Fibroblast of skin of abdomen (primary cell): ENCODE measurements at places on chromosomes 7 and 10.
A peak's percentile ranks its signal among the peaks of the same experiment; 100 is the strongest.

DNA sequence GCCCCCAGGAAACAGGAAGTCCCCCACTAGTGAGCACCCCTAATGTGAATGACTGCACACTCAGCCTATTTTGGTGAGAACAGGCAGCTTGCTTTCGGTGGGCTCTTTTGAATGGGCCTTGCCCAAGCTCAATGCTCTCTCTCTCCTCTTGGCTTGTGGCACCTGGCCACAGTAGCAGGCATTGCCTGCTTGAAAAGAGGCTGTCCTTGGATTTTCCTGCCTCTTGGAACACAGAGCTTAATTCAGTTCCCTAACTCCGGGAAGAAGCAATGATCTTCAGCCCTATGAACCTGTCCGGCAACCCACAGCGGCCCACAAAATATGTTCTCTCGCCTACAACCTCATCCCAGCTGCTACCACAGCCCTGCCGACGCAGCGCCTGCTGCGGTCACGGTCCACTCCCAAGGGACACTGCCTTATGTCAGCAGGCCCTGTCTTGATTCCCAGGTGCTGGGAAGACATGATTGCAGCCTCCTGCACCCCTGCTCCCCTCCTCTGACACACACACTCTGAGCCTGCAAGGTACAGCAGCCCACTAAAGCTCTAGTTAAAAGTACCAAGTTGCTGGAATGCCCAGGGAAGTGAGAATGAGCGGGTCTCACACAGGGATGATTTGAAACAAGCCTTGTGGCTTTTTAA is 715.5 kb upstream of the GALNT17 start:
- DNase-seq: no peak

GRCh38 chr7:107441581-107442422 is 28.1 kb upstream of the GPR22 start:
- DNase-seq: peak; percentile 66

- DNase-seq: no peak
These were observed 49.1 kb upstream of the STEAP1B start for GRCh38 chr7:22549051-22549450.

DNA sequence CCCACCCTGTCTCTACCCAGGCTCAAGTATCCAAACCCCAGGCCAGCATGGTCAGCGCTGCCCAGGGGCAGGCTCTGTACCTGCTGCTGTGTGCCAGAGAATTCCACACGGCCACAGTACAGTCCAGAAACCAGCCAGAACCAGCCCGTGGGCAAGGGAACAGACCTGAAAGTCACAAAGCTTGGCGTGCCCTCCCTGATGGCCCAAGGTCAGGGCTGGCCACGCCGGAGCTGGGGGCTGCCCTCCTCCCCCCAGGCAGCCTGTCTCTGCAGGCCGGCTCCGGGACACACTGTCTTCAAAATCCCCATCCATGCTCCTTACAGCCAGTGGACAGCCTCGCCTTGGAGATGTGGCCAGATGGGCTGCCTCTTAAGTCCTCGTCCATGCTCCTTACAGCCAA is 78.4 kb downstream of the CTBP2 start:
- DNase-seq: no peak

DNA sequence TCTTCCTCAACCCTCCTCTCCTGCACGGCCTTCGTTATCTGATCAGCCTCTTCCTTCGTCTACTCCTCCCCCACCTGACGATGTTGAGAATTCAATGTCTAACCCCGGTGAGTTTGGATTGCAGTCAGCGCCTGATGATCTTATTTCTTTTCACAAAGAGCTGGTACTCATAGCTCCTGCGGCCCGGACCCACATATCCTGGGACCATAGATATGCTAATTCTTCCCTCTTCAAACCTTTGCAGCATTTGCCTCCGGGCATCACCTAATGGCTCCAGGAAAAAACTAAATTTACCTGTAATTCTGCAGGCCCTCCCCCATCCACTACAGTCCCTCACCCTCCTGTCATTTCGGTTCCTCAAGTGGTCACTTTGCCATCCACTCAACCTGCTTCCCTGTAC is 12.4 kb upstream of the DDC start:
- no peak for DNase-seq

DNA sequence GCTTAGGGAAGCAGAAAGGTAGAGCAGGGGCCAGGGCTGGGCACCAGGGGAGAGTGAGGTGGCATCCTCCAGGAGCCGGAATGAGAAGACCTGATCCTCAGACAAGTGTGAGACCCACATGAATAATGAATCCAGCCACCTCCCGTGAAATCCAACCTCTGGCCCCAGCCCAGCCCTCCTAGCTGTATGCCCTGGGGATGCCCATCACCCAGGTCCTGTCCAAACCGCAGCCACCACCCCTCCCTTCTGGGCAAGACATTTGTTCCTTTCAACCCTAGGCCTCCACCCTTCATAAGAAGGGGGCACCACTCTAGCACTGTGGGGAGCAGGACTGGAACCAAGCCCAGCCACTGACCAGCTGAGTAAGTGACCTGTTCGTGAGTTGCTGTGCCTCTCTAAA is 9.7 kb downstream of the PDZD7 start:
- no peak for DNase-seq

DNA sequence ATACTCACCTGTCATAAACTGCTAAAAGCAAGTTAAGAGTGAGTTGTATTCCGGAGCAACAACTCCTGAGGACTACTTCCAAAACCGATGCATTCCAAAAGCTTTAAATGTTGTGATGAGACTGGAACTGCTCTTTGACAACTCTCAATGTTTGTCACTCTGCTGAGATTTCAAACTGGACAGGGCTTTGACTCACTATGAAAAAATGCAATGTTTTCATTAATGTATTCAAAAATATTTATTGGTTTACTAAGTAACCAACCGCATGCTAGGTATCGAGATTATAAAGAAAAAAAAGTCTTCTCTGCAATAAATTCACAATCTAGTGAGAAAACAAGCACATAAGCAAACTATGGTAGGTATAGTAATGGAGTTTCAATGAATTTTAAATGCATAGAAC is 107.9 kb upstream of the GNAI1 start:
- DNase-seq: no peak

GRCh38 chr7:123975084-123975483 is 50.0 kb downstream of the SPAM1 start:
- no peak for DNase-seq

- DNase-seq: no peak
These were observed 37.8 kb downstream of the STEAP4 start for GRCh38 chr7:88268858-88269257.

- no peak for DNase-seq
These were observed 35.8 kb downstream of the GNAI1 start for GRCh38 chr7:80170445-80170844.

DNA sequence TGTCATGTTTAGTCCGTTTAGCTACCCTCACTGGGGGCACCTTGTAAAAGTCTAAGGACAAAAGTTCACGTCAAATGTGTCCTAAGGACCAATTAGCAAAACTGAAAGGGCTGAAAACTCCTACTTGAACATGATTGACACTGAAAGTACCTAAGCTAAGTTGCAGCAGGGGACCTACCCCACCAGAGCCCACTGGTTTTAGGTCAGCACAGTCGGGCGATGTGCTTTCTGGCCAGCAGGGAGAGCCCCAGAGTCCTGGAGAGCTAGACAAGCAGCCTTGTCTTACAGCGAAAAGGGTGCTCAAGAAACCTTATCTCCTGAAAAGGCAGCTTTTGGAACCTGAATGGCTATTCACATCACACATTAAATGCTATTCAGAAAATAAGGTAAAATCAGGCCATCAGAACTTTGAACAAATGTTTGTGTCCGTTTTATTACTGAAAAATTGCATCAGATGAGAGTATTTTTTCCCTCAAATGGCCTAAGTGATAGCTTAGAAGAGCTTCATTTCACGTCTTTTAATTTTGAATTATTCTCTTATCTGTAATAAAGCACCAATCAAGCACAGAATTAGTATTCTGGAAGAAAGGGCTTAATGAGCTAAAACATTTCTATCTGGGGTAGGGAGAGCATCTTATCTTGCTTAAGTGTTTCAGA is 52.2 kb upstream of the MKI67 start:
- no peak for DNase-seq

GRCh38 chr7:142954680-142955268 is 7.4 kb downstream of the KEL start:
- DNase-seq: no peak

- DNase-seq: peak; percentile 30
These were observed 15.5 kb upstream of the CRTAC1 start for GRCh38 chr10:98045785-98046389.
